CD4-positive, alpha-beta T cell treated with Interleukin-12 subunit alpha and Interleukin-12 subunit beta, for 1 hour (primary cell): ENCODE measurements at places on chromosomes 7 and 10.
A peak's percentile ranks its signal among the peaks of the same experiment; 100 is the strongest.

GRCh38 chr7:82468435-82468834 lies 24.9 kb upstream of the CACNA2D1 start:
- DNase-seq, result no peak

- DNase-seq, result no peak
Observed at GRCh38 chr7:30845426-30846135, 66.1 kb upstream of the AQP1 start.

DNA sequence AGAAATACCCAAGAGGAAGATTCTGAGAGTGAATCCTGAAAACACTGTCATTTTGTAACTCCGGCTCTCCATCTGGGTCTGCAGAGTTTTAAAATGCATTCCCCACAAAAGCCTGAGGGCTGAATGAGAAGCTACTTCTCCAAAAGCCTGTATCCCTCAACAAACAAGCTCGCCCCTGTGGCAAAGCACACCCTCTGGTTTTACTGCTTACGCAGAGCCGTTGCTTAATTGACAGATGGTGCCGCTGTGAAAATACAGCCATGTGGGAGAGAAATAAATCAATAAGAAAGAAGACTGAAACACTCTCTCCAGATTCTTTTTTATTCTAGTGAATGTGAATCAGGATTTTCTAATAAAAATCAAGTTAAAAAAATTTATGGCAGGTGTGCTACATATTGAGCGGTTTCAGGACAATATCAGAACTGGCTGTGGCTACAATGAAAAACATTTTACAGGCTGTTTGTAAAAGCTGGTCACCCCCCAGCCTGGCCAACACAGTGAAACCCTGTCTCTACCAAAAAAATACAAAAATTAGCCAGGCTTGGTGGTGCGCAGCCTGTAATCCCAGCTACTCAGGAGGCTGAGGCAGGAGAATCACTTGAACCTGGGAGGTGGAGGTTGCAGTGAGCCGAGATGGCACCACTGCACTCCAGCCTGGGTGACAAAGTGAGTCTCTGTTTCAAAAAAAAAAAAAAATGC lies 32.5 kb downstream of the C7orf33 start:
- no peak for DNase-seq

DNA sequence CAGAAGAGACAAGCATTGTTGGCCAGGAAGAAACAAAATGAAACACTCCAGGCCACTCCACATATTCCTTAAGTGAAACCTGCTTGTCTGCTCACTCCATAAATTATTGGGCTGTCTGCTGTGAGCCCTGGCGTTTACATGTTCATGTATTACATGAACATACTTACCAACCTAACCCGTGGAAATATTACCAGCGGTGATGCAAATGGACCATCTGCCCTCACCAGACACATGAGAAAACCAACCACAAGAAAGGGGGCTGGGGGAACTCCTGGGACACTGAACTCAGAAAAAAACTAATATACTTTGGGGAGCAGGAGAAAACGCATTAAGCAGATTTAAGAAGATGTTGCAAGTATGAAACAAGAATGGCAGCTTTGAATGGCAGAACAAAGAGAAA lies 731.2 kb upstream of the IGFBP3 start:
- DNase-seq, result no peak

DNA sequence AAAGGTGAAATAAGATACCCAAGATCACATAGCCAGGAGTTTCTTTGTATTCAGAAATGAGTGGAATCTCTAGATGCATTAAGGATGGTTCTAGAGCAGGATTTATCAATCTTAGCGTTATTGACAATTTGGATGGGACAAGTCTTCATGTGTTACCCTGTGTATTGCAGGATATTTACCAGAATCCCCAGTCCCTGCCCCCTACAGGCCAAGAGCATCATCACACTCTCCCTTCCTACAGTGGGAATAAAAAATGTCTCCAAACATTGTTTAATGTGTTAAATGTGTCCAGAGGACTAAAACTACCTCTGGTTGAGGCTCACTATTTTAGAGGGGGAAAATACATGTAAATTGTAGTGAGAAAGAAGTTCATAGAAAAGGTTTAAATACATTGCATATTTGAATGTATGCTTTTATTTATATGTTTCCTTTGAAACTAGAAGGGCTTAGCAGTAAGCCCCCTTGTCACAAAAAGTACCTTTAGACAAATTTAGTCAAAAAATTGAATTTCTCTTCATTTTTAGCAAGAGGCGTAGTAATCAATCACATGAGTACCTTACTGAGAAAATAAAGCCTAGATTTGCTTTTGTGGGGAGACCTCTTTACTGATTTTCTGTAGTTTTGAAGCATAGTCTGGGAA lies 141.2 kb downstream of the MLLT10 start:
- peak; percentile 43 for DNase-seq

- no peak for DNase-seq
Observed at GRCh38 chr7:106959753-106960152, 84.8 kb upstream of the PRKAR2B start.

DNA sequence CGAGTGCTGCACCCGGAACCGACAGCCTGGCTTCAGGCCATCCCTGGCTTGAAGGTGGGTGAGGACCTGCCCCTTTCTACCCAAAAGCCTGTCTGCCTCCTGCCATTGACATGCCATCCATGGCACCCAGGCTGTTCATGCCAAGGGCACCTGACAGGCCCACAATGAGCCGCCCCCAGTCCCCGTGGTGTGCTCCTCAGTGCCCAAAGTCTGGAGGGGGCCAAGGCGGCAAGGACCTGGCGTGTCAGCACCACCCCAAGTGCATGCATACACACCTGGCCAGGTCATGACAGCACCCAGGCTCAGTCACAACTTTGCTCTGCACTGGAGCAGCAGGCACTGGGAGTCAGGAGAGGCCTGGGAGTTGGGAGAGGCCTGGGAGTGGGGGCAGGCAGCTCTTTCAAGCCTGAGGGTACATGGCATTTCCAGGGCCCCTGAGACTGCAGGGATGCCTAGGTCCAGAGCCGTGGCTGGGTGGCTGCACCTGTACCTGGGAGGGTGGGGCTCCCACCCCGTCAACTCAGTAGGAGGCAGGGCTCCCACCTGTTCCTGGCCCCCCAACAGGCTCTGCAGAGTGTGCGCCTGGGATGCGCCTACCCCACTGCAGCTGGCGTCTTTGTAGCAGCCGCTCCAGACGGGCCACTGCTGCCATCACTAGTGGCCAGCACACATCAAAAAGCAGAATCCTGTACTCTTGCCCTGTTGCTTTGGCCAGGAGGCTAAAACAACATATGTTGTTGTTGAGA lies 71.7 kb downstream of the ZNF467 start:
- DNase-seq, result no peak

- DNase-seq, result no peak
Observed at GRCh38 chr7:121456015-121456414, 59.9 kb upstream of the FAM3C start.

DNA sequence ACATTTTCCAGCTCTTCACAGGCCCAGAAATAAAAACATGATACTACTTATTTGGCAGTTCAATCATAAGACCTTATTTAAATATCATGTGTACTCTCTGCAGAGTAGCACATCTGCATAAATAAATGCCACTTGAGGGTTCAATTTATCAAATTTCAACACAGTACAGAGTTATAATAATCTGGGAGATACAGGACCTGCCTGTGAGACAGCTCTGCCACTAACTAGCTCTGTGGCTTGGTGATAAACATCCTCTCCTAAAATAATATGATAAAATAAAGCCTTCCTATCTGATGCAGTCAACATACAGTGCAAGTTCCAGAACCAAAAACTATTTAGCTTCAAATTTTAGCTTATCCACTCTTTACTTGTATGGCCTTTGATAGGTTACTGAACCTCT lies 90.9 kb upstream of the GATAD1 start:
- DNase-seq, result no peak

- DNase-seq, result no peak
Observed at GRCh38 chr7:80844916-80845315, 73.9 kb downstream of the SEMA3C start.

GRCh38 chr7:135834266-135834665 lies 85.7 kb upstream of the FAM180A start:
- DNase-seq, result no peak

DNA sequence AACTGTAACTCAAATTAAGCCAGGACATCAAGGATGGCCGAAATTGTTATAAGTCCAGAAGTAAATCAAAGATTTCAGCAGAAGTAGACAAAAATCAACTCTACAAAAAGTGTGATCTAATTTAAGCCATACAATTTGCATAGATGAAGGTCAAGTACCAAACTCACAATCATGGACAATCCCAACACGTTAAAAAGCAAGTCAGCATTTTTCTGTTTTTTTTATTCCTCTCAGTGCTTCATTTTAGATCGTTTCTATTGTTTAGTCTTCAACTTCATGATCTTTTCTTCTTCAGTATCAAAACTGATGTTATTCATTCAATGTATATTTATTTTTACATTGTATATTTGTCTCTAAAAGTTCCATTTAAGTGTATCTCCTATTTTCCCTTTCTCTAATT lies 674.3 kb upstream of the PHF14 start:
- no peak for DNase-seq
